ENCODE measurements at places on chromosomes 6 and 20.
A peak's percentile ranks its signal among the peaks of the same experiment; 100 is the strongest.

DNA sequence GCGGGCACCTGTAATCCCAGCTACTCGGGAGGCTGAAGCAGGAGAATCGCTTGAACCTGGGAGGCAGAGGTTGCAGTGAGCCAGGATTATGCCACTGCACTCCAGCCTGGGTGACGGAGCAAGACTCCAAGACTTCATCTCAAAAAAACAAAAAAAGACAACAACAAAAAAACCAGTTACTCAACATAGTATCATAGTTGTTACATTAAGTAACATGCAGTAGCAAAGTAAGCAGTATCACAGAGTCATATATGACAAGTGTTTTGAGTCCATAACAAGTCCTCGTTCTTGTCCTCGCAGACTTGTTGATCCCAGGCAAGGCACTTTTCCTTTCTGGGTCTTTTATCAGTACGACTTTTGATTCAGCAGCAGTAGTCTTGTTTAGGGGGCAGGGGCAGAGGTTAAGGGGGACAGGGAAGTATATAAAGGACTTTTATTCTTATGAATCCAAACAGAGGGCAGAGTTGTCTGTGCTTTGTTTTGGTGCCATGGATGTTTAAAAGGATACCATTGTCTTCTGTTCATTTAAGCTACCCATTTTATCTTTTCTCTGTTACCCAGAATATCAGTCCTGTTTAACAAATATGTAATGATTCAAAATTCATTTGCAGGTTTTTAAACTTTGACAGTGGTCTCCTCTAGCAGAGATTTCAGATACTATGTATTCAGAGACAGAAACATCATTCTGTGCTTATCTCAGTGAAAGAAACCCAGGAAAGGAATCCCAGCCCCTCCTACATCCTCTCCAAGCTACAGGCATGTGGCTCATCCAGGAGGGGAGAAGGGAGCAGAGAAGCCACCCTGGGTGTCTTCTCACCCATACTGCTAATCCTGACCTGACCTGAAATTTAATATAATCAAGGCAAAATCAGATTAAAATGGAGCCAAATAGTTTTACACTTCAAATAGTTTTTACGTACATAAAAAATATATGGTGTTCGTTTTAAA, 137.9 kb upstream of the EDN1 start:
- DNase-seq: no peak

DNA sequence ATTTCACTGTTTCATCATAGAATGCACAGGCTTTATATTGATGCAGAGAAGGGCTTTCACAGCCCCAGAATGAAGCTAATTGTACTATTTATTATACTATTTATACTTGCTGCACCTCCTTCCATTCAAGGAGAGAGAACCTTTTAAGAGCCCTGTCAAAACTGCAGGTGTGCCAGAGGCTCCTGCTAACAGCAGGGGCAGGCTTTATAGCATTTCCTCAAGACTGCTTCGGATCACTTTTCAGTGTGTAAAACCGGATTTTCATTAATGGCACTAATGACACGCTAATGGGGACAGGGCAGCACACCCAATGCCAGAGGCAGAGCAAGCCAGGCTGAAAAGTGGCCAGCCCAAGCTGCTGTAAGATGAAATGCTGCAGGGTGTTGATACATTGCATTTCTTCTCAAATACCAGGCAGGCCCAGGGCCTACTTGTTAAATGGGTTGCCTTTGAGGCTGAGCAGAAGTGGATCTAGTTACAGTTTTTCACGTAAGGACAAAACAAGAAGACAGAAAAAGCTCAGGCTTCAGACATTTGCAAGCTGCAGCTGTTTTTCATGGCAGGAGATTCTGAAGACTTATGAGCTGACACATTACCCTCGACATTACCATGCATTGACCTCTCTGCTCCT, 487.7 kb upstream of the BTBD3 start:
- no peak for DNase-seq

- peak; percentile 89 for DNase-seq
Observed at GRCh38 chr6:41677124-41677921, 39.1 kb downstream of the MDFI start.

DNA sequence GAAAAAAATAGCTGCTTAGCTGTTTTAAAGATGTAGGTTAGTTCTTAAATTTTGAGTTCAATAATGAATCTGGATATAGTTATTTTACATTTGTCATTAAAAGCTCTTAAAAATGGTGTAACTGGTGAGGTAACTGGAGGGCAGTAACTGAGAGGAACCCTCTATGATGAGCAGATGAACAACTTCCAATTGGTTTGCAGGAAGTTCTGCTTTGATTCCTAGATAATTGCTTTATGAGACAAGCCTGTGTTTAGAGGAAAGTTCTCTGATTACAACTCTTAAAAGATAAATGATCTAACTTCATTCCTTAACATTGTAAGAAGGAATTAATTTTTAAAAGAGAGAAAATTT, 8.5 kb downstream of the MYLIP start:
- DNase-seq: no peak

DNA sequence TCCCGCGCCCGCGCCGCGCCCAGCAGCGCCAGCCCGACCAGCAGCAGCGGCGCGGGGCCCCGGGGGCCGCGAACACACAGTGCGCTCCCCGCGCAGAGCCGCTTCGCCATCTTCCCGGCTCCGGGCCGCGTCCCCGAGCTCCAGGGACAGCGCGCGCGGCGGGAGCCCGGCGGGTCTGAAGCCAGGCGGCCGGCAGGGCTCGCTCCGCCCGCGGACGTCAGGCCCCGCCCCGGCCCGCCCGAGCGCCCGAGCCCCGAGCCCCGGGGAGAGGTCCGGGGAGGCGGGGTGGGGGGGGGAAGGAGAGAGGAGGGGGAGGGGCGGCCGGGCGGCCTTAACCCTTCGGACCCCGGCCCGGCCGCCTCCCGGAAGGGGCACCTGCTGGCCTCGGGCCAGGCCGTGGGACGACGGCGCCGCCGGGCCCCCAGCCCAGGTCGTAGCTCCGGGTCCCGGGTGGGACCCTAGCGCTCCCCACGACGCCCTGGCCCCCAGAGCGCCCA, at the start of gene LAMA5:
Gene LAMA5, minus strand, starts transcription at position 177 of the 497 bp plus-strand sequence. Its CDS starts 67 bp downstream, at position 110.
- no peak for DNase-seq

DNA sequence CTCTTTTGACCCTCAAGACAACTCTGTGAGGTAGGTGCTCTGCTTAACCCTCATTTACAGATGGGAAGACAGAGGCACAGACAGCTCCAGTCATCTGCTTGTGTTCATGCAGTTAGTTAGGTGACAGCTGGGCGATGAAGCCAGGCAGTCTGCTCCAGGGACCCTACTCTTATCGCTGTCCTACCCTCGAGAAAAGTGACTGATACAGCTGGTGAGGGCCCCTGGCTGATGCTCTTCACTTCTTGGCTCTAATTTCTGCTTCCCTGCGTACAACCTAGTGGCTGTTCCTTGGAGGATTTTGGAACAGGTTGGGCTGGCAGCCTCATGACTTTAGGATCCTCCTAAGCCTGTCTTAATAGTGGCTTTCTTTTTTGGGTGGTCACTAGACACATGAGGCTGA, 9.1 kb upstream of the TJAP1 start:
- no peak for DNase-seq

- DNase-seq: no peak
Observed at GRCh38 chr6:37777272-37777834, 42.2 kb upstream of the ZFAND3 start.

GRCh38 chr6:152922706-152923105, 60.1 kb downstream of the FBXO5 start:
- DNase-seq: no peak

GRCh38 chr6:4412488-4412887, 277.1 kb upstream of the ECI2 start:
- DNase-seq: no peak

DNA sequence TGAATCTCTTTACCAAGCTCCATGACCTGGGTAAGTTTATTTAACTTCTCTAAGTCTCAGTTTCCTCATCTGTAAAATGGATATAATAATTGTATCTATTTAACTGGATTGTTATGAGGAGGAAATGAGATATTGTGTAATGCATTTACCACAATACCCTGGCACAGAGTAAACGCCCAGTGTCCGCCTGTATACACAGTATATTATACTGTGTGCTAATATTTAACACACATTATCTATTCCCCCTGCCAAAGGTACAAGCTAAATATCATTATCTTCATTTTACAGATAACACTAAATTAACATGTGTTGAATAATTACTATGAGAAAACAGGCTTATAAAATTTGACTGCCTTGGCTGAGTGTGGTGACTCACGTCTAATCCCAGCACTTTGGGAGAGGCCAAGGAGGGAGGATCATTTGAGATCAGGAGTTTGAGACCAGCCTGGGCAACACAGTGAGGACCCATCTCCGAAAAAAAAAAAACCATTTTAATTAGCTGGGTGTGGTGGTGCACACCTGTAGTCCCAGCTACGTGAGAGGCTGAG, 38.7 kb upstream of the TNFRSF21 start:
- no peak for DNase-seq

DNA sequence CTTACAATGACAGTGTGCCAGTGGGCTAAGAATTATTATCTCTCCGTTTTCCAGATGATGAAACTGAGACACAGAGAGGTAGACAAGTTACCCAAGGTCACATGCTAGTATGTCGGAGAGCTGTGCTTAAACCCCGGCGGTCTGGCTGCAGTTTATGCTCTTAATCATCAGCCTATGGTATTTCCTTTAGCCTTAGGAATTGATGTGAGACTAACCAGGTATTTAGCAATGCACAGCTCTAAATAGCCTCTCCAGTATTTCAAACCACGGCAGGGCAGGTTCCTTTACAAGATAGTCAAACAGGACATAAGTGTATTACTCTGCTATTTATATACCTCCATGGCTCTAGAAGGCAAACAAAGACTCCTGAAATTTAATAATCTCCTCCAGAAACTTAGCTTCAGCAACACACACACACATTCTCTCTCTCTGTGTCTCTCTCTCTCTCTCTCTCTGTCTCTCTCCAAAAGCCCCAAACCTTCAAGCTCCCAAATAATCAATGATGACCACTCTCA, 142.0 kb upstream of the ZNF217 start:
- no peak for DNase-seq

DNA sequence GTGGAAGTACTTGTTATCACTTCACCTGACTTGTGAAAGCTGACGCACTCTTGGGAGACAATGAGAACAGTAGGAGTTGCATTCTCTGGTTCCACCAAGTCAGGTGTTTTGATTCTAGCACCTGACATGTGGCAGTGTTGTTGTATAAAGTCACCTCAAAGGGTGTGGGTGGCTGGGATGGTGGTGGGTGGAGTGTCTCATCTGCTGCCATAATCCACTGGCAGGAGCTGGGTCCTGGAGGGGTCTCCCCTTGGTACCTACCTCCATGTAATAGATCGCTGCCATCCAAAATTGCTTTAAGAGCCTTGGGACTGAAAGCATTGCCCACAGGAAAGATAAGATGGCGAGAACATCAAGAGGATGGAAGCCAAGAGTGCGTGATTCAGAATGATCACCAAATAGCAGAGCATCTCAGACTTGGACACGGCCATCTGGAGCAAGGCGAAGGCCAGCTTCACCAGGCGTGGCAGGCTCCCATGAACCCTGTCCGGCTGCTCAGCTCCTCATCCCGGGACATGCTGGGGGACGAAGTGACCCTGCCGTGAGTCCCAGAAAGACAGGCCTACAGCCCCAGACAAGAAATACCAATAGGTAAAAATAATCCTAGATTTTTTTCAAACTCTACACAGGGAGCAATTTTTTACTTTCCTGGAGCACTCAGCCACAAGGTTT, 56.6 kb downstream of the NPEPL1 start:
- DNase-seq: no peak

GRCh38 chr6:18343741-18344140, 43.4 kb upstream of the RNF144B start:
- DNase-seq: no peak

DNA sequence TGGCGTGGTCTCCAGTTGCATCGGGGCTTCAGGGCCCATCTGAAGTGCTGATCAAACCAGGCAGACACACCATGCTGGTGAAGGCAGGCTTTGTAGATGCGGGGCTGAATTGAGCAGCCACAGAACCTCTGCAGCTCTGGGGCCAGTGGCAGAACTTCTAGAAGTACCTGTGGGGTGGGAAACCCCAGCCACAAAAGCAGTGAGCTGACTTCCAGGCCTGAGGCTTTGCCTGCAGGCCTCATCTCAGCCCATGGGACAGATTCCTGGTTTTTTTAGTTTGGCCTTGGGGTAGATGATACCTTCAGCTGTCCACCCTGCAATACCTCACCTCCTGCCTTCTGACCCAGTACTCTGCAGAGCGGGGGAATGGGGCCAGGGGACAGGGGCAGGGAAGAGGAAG, 14.1 kb downstream of the C20orf173 start:
- DNase-seq: no peak

DNA sequence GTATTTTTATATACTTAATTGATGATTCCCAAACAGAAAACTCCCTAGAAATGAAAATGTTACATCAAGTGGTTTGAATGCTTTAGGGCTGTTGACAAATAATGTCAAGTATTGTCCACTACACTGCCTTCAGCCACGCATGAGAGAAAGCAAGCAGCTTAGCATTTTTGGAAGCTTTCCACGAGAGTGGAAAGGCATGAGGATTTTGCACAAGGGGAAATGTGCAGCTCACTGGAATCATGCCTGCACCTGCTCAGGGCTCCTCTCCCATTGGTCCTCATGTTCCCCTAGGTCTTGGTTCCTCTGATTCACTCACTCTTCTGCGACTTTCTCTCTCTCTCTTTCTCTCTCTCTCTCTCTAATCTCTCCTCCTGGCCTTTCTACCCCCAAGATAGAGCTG, 439.5 kb upstream of the CDH4 start:
- DNase-seq: no peak

GRCh38 chr6:116557893-116558292, 4.3 kb downstream of the CALHM4 start:
- no peak for DNase-seq

GRCh38 chr6:158972241-158973233, 27.5 kb downstream of the RSPH3 start:
- peak; percentile 65 for DNase-seq

GRCh38 chr6:142242269-142242668, 59.5 kb upstream of the ADGRG6 start:
- DNase-seq: no peak

- no peak for DNase-seq
Observed at GRCh38 chr20:37764333-37764935, 70.6 kb downstream of the CTNNBL1 start.

DNA sequence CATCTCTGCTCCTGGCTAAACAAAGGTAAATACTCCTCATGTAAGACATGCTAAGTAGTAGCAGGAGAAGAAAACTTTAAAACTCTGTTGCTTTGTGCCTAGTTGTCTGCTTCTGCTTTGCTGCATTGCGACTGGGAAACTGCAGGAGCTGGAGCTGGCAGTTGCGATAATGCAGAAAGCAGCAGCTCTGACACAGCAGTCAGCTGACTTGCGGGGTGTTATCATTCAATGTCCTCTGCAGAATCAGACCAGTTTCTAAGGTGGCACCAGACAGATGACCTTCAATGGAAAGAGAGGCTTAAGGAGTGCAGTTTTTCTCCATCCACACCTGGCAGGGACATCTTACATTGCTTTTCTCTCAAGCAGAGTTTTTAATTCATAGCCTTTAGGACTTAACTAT, 69.9 kb upstream of the SOX4 start:
- DNase-seq: no peak

DNA sequence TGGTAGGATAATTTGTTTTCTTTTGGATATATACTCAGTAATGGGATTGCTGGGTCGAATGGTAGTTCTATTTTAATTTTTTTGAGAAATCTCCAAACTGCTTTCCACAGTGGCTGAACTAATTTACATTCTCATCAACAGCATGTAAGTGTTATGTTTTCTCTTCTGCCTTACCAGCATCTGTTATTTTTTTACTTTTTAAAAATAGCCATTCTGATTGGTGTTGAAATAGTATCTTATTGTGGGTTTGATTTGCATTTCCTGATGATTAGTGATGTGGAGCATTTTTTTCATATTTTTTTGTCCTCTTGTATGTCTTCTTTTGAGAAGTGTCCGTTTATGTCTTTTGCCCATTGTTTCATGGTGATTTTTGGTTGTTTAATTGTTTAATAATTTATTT, 11.9 kb downstream of the HINT3 start:
- DNase-seq: no peak

- DNase-seq: peak; percentile 71
Observed at GRCh38 chr6:29631860-29632731, 887 bp downstream of the GABBR1 start.
